ENCODE measurements at places on chromosomes 11 and 22.

DNA sequence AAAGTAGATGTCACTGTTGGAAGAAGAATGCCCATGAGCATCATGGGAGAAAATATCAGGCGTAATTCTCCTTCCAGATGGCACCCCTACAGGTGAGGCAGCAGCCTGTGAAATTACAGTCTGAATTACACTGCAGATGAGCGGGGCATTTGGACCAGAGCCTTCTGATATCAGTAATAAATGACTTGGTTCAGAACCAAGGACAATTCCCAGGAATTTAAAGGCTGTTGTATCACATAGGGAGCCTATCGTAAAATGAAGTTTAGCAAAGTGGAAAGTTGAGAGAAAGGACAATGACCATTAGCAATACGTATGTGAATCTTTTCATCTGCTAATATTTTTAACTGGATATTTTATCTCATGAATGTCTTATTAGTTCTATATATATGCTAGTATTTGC lies 61.3 kb downstream of the PRMT3 start:
- no peak for DNase-seq

DNA sequence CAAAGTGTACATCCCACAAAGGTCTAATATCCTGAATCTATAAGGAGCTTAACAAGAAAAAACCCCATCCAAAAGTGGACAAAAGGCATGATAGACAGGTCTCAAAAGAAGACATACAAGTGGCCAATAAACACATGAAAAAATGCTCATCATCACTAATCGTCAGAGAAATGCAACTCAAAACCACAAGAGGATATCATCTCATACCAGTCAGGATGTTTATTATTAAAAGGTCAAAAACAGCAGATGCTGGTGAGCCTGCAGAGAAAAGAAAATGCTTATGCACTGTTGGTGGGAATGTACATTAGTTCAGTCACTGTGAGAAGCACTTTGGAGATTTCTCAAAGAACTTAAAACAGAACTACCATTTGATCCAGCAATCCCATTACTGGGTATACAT lies 12.7 kb downstream of the LGALS12 start:
- no peak for DNase-seq

DNA sequence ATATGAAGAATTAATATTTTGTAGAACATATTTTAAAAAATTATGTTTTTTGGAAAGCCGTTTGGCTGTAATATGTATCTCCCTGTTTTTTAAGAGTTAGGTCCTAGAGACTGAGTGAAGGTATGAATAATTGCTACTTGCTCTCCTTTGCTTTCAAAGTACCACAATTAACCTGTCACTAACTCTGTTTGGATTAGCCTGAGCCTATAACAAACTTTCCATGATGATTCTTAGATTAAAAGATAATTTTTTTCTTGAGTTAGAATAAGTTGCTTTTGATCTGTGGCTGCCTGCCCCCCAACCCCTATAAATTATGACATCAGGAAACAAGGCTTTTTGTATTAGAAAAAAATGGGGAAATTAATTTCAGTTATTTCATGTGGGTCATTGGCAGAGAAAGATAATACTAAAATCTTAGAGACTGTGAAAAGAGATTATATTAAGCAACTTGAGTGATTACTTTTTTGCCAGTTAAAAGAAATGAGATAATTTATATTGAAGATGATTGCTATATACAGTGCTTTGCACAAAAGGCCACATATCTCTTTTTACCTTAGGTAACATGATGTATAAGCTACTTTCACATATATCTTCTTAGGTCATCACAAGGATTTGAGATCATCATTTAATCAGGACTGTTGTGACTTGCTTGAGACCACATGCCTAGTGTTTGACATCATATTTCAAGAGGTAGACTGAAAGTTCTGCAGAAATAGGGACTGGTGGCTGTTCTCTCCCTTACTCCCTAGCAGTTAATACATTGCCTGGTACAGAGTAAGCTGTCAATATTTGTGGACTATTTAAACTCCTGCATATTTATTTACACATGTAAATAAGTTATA lies 9.6 kb downstream of the MTMR3 start:
- no peak for DNase-seq

DNA sequence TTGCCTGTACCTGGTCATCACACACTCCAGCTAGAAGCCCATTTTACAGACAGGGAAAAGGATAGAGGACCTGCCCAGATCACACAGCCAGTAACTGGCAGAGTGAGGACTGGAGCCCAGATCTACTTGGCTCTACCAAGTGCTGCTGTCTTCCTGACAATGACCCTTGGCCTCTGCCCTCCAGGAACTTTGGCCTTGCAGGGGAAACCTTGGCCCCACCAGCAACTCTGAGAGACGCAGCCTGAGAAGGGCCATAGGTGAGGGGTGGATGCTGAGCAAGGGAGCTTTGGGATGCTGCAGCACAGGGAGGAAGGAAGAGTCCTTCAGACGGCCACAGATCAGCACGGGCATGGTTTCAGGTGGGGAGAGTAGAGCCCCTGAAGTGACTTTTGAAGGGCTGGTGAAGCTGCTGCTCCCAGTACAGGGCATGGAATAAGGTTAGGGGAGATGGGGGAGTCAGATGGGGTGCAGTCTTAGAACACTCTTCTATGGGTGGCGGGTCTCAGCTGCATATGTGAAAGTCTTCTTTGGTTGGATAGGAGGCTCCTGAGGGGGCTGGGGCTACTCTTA lies 2.0 kb upstream of the CAPN5 start:
- no peak for DNase-seq

GRCh38 chr11:62479631-62480201 lies 60.9 kb downstream of the SCGB1A1 start:
- no peak for DNase-seq

DNA sequence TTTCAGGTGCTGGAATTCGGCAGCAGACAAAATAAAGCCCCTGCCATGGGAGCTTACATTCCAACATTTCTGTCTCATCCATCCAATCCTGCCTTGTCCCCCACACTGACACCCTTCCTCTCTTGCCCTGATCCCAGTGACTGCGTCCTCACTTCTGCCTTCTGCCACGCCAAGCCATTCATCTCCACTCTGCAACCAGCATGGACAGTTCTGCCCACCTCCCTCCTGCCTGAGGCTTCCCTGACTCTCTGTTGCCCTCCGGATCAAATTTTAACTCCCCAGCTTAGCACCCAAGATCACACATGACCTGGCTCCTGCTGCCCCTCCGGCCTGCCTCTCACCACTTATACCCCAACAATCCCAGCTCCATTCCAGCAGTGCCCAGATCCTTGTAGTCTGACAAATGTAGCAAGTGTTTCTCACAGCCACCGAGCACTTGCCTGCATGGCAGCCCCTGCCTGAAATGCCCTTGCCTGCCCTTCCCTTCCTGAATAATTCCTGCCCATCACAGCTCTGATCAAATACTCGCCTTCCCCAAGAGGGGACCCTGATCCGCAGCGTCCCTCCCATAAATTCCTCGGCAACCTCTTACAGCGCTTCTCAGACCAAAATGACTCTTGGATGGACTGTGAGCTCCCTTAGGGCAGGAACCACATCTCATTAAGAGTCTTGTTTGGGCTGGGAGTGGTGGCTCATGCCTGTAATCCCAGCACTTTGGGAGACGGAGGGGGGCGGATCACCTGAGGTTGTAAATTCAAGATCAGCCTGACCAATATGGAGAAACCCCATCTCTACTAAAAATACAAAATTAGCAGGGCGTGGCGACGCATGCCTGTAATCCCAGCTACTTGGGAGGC lies 2.3 kb downstream of the ACTN3 start:
- no peak for DNase-seq

DNA sequence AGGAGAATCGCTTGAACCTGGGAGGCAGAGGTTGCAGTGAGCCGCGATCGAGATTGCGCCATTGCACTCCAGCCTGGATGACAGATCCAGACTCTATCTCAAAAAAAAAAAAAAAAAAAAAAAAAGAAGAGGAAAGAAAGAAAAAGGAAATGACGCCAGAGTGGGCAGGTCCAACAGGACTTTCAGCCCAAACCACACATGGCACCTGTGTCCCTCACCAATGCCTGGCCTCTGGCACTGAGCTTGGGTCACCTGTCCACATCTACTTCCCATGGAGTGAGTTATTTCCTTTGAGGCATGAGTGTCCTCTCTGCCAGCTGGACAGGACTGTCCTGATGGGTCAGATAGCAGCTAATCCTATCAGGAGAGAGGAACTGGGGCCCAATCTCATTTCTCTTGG lies 15.2 kb upstream of the GCAT start:
- DNase-seq: no peak

DNA sequence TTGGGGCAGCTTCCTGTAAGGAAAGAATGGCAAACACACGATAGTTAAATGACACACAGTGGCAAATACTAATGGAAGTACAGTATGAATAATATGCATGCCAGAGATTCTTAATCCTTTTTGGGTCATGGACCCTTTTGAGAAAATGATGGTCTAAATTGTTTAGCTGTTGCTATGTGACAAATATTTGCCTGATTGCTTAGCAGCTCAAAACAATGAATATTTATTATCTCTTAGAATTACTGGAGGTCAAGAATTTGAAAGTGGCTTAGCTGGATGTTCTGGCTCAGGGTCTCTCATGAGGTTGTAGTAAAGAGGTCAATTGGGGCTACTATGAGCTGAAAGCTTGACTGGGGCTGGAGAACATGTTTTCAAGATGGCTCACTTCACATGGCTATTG lies 69.7 kb downstream of the FANCF start:
- no peak for DNase-seq

DNA sequence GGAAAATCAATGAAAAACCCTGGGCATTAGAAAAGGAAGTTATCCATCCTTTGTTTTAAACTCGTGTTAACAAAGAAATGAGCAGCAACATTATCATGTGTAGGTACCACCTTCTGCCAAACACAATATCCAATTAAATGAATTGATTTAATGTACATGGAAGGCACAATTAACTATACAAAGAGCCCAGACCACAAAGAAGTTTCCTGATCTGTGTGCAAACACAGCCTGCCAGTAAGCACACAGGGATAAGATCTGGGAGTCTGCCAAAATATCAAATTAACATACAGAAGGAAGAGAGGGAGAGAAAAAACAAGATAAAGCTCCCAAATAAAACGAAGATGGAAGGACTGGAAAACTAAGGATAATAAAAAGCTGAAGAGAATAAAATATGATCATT lies 54.1 kb upstream of the SLC25A1 start:
- no peak for DNase-seq

Measured in neuronal stem cell (in vitro differentiated cells).